Pulmonary artery endothelial cell (primary cell): ENCODE measurements at places on chromosomes 11 and 22.

DNA sequence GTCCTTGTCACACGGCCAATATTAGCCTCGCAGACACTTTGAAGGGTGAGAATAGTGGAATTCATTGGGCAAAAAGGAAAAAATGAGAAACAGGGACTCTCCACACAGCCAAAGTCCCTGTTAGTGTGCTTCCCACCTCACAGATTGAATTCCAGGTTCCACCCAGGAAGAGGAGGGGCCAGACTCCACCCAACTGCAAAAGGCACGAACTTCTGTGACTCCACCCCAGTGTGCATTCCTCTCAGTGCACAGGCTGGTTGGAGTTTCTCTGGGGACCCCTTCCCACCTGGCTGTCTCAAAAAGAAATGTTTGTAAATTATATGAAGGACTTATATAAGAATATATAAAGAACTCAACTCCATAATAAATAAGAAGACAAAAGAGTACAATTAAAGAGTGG, 12.1 kb upstream of the BTBD10 start:
- no peak for DNase-seq

DNA sequence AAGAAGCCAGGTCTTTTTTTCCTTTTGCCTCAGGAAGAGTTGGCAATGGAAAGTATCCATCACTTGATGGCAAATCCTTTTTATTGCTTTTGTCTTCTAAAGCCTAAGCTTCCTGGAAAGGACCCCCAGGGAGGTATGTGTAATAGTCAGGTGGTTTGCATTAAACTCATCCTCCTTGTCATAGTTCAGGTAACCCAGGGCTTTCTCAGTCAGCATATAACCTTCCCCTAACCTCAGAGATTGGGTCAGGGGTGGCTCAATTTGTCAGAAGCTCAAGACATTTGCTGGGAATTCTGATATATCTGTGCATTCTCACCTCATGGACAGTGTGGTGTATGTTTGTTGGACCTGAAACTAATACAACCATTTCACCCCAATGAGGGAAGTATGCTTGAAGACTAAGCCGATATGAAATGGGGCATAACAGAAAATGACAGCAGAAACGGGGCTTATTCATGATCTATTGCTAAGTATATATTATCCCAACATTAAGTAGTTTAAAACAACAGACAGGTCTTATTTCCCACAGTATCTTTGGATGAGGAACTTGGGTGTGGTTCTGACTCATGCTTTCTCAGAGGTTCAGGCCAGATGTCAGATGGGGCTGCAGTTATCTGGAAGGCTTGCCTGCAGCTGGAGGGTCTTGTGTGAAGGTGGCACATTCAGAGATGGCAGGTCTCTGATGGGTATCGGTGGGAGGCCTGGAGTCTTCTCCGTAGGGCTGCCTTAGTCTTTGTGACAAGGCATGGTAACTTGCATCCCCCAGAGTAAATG, 135.8 kb upstream of the SPON1 start:
- no peak for DNase-seq

DNA sequence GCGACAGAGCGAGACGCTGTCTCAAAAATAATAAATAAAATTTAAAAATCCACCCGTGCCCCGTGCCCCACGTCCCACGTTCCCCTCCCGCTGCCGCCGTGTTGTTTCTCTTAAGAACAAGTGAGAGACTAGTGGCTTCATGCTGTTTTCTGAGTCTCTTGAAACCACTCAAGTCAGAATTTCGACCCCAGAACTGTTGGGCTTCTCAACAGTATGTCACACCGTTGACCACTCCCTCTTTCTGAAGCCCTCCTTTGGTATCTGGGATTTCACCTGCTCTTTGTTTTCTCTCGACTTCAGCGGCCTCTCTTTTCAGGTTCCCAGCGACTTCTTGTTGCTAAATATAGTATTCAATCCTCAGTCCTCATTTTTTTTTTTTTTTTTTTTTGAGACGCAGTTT, 974 bp downstream of the PPIL2 start:
- no peak for DNase-seq

GRCh38 chr11:133966921-133967598, 10.3 kb upstream of the IGSF9B start:
- no peak for DNase-seq

DNA sequence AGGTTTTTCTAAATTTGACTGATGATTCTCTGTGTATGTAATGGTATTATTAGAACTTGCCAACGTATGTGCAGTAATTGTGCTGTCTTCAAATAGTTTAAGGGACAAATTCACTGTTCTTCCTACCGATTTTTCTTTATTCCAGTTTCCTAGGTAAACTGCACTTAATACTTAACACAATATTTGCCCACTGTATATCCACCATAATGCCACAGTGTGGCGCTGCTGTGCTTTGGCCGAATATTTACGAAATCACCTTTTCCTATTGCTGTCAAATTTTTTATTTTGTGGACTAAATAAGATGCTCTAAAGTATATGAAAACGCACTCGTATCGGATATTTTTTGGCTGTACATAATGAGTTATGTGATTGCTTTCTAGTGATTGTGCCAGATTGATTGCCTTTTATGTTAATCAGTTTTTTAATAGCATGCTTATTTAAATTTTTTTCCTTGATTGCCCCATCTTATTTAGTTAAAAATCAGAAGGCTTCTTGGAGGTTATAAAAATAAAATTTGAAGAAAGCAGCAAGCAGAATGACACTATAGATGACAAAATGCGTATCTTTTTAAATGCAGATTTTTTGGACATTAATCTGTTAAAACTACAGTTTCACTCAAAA, 10.5 kb downstream of the AASDHPPT start:
- DNase-seq = no peak

DNA sequence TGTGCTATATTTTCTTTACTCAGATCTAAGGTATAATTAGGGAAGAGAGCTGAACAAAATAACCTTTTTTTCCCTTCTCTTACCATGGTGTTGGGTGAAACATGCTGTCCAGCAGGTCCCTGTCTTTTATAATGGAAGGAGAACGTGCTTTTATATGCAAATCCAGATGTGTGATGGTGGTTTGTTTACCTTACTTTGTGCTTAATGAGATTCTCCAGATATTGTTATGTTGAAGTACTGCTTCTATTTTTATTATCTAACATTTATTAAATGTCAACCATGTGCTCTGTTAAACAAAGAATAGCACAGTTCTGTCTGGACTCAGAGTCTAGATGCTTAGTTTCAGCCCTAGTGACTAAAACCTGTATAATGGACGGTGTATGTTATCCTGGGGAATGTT, 10.1 kb upstream of the GRIK4 start:
- no peak for DNase-seq
